CD4-positive, alpha-beta T cell treated with Interleukin-21 for 1 hour (primary cell): ENCODE measurements at places on chromosomes 2 and 18.

DNA sequence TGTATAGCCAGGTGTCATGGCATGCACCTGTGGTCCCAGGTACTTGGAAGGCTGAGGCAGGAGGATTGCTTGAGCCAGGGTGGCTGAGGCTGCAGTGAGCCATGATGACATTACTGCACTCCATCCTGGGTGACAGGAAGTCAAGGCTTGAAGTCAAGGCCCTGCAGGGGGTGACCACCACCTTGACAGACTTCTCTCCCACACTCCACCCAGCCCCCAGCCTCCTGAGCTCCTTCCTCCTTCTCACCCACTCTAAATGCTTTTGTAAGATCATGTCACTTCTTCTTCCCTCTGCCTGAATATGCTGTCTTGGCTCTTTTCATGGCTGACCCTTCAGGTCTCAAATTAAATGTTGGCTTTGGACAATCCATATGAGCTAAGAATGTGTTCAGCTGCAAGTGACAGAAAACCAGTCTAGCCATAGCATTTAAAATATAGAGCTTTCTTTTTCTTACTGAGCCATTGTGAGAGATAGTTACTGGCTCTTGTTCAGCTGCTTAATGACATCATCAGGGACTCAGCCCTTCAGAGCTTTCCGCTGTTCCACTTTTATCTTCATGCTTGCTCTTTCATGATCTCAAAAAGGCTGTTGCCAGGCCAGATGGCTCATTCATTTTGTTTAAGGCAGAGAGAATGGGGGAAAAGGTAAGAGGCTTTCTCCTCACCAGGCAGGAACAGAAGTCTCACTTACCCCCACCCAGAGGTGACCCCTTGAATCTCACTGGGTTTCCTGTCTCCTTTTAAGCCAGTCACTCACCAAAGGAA, 36.7 kb upstream of the TTC39C start:
- DNase-seq = peak; percentile 32

DNA sequence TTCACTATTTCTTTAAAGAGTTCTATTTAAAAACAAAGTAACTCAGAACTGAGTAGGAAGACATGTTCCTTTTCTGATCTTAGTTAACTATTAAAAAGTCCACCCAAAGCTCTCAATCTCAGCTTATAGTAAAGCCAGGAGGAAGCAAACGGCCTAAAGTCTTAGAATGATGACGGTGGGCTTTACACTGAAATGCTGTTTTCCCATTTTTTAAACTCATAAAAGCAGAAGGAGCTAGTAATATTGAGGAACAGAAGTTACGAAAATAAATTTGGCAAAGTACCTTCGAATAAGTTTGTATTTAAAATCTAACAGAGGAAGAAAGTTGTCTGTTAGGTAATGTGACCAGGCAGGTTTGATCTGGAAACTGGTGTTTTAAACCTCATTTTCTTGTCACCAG, 111.1 kb downstream of the ZNF532 start:
- DNase-seq = no peak

DNA sequence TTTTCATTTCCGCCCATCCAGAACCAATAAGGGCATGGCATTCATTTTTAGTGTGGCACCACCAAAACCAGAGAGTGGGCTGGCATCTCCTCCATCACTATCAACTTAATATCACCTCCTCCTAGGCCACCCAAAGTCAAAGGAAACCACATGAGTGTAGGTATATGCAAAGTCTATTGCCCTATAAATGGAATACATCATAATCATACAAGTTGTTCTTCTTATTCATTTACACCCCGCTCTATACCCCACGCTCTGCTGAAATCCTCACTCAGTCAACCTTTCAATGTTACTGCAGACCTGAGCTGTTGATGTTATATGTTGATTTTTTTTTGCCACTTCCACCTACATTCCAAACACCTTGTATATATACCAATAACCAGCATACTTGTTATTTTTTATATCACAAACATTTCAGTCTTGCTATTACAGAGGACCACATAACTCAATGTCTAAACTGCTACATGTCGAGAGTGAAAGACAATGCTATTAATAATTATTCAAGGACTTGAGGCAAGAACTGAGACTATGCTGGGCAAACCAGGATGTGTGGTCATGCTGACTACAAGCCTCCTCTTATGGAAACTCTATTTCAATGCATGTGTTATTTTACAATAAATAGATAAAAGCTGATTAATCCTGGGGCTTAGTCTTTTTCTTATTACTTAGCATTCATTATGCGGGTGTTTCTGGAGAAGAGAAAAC, 466.5 kb upstream of the ID2 start:
- DNase-seq = no peak

GRCh38 chr2:240575101-240575965, 7.0 kb downstream of the RNPEPL1 start:
- no peak for DNase-seq

- peak; percentile 61 for DNase-seq
Measured at GRCh38 chr2:204005940-204006721, 69.6 kb downstream of the ICOS start.

- DNase-seq = no peak
Measured at GRCh38 chr2:217413193-217413592, 553.3 kb upstream of the TNP1 start.

DNA sequence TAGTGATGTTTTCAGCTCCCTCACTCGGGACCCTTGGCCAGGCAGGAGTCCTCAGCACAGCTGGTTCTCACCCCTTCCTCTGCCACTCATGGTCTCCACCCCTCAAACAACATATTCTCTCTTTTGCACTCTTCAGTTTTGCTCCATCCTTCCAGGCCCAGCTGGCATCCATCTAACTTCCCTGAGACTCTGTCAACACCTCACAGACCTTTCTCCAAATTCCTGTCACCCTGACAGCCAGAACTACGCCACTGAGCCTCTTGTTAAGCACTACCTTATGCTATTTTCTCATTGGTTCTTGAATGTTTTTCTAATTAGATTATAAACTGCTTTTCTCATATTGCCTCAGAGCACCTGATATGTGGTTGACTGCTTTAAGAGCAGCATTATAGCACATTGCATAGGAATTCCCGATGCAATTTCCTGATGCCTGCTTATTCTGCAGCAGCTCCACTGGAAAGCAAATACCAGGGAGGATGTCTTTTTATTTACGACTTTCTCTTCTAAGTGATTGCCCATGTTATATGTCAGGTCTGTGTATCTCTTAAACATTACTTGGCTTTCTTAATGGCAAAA, 12.4 kb upstream of the INO80C start:
- no peak for DNase-seq

- no peak for DNase-seq
Measured at GRCh38 chr2:216665242-216665641, 30.1 kb downstream of the IGFBP5 start.

DNA sequence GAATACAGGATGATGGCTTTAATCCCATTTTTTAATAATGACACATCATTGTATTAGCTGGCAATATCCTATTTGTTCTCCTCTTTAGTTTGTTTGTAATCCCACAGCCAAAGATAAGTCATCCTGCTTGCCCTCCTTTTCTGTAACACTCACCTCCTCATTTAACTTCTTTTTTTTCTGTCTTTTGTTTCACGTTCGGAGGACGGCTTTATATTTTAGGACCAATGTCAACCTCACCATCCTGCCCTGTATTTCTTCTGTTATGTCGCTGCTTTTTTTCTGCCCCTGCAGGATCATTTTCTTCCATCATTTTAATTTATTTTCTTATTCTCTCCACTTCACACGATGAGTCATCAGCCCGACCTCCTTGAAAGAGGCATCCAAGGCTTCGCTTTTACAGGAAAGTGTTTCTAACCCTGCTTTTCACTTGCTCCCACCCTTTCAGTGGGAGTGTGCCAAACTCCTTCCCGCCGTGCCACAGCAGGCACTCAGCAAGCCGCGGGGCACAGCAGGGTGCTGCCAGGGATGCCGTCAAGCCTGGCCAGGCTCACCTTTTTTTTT, 11.4 kb downstream of the RAB31 start:
- DNase-seq = no peak

DNA sequence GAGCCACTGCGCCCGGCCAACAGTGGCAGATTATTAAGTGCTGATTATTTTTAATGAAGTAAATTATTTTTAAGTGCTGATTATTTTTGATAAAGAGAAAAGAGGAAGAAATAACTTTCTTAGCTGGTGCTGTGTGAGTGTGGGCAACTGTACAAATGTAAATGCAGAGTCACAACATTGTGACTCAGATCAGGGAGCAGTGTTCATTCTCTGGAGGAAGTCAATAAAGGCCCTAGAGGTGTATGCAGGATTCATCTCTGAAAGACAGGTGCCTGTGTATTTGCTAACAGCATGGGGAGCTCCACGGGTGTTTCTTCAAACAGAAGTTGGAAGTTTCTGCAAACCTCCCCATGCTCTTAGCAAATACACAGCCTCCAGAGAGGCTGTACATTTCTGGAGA, 6.2 kb downstream of the KRTCAP3 start:
- no peak for DNase-seq

DNA sequence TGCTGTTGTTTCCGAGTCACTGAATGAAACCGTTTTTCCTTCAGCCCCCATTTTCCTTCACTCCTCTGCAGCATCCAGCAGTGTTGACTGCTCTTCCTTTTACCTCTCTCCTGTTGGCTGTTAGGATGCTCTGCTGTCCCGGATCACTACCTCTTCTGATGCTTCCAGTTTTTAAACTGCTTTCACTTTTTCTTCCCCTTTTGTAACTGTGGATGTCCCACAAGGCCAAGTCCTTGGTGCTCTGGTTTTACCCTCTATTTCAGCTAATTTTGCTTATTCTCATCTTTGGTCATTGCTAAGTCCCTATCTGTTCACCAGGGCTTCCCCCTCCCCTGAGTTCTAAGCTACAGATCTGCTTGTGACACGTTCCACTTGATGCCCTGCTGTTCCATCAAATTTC, 39.4 kb upstream of the MAP4K3 start:
- peak; percentile 4 for DNase-seq

- DNase-seq = no peak
Measured at GRCh38 chr2:177619461-177619860, 226.9 kb downstream of the AGPS start.

DNA sequence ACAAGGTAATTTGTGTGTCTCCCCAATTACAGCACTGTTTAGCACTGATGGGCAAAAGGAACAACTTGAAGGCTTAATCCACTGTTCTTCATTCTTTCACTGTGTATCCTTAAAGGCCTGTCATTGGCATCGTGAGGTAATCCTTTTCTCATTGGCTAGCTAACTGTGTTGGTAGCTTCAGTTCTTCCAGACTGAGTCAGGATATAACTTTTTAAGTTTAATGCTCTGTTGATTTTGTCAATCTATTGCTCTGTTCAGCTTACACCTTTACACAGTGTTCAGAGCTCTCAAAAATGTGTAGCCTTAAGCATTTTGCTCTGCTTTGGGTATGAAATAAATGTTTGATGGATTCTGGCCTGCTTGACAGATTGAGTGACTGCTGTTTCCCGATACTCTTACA, 148.2 kb downstream of the KIAA1328 start:
- DNase-seq = no peak

DNA sequence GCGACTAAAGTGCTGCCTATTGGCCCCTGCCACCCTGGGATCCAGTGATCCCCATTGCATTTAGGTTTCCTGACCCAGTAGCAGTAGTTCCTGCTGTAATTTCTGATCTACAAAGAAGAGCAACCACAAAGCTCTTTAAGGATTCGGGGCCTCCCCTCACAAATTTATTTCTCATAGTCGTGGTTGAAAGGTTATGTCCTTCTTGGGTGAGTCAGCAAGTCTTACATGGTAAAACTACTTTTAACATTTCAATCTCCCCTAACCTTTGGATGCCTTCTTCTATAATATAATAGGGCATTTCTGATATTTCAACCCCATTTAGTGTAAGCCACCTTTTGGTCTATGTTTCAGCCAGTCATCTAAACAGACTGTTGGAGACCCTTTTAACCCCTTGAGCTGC, 14.9 kb downstream of the PIKFYVE start:
- DNase-seq = no peak

- DNase-seq = no peak
Measured at GRCh38 chr2:831622-832021, 119.0 kb upstream of the SNTG2 start.

DNA sequence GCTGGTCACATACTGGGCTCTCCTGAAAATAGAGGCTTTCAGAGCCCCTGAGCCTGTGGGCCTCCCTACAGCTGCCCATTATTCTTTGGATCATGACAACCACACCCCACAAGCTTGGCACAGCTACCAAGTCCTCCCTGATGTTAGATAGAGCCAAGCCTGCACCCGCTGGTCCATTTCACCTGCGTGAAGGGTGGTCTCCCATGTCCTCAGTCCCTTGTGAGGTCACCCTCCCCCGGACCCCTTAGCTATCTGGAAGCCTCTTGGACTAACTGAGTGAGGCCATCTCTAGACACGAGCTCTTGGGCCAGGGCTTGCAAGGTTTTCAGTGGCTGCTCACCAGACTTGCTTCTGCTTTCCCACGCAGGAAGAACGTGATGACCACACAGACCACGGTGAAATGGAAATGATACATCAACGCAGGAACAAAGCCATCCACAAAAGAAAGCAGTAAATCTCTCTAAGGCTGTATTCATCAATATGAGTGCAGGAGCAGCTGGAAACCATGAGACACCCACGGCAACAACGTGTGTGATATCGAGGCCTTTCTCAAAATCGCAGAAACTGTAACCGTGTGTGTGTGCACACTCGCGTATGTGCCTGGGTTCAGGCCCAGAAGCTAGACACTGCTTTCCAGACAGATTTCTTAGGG, 10.1 kb upstream of the MAL start:
- no peak for DNase-seq

DNA sequence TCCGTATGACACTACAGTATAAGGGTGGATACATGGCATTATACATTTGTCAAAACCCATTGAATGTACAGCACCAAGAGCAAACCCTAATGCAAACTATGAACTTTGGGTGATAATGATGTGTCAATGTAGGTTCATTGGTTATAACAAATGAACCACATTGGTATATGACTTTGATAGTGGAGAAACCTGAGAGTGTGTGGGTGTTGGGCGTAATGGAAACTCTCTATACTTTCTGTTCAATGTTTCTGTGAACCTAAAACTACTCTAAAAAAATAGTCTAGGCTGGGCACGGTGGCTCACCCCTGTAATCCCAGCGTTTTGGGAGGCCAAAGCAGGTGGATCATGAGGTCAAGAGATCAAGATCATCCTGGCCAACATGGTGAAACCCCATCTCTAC, 6.5 kb upstream of the ACTG2 start:
- DNase-seq = no peak

GRCh38 chr2:147648471-147648870, 196.4 kb upstream of the ACVR2A start:
- no peak for DNase-seq

DNA sequence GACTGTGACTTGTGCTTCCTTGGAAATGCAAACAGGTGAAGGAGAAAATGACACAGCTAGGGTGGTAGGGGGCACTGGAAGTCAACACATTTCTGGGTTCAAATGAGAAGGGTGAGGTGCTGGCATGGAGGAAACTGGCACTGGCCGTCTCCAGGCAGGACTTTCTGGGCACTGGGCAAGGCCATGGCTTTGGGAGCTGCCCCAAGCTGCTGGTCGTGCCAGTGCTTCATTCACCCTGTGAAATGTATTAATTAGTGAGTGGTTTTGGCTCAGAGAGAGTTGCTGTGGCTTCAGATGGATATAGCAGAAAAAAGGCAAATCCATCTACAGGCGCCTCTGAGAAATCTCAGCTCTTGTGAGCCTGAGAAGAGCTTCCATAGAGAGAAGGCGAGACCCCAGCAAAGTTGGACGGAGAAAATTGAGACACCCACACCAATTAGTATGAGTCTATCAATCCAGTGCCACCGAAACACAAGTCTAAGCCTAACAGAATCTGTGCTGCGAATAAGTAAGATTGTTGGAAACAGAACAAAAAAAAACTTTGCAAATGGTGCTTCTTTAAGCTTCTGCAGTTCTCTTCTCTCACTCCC, 202.1 kb upstream of the TNP1 start:
- DNase-seq = no peak

- DNase-seq = no peak
Measured at GRCh38 chr2:45466053-45466452, 145.0 kb downstream of the SRBD1 start.
